ENCODE measurements at places on chromosomes 13 and 19.

- DNase-seq: no peak
Observed at GRCh38 chr19:13938301-13939064, at the start of gene PODNL1. TSS of gene PODNL1 (minus strand) at chr19:13938417. CDS start at chr19:13938181, 236 bp downstream.

GRCh38 chr19:2139385-2140137, 11.8 kb downstream of the AP3D1 start:
- DNase-seq: no peak

DNA sequence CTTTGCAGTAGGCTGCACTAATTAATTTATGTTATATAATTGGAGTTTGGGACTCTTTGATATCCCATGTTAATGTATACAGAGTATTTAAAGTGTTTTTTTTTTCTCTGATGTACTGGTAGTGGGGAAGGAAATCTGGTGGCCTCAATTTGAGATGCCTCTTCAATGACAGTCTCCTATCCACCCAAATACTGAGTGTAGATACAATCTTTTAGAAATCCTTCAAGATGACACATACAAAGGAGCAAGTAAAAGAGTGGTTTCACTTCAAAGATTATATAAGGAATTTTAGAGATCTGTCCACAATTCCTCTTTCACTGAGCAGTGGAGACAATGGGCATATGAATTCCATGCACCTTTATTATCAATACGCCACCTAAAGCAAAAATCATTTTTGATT, 15.1 kb downstream of the NALCN start:
- no peak for DNase-seq

DNA sequence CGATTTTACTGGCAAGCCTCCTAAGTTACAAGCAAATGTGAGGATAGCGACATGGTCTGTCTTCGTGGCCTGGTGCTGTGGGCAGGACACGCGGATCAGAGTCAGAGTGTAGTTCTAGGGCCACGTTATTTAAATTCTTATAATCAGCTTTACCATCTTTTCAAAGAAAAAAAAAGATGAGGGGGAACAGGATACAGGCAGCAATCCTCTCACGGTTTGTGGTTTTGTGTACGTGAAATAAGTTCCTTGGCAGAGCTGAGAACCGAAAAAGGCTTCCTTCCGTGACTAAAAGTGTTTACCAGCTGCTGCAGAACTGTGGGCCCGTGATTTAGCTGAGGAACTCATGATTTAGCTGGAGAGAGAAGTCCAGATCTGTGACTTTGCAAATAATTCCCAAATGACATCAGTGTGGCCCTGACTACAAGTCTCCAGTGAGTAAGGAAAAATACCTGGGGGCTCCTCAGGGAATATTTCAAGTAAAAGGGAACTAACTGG, 27.2 kb downstream of the RCBTB2 start:
- DNase-seq: peak; percentile 21

- DNase-seq: no peak
Observed at GRCh38 chr13:76696370-76696769, 189.8 kb downstream of the KCTD12 start.

DNA sequence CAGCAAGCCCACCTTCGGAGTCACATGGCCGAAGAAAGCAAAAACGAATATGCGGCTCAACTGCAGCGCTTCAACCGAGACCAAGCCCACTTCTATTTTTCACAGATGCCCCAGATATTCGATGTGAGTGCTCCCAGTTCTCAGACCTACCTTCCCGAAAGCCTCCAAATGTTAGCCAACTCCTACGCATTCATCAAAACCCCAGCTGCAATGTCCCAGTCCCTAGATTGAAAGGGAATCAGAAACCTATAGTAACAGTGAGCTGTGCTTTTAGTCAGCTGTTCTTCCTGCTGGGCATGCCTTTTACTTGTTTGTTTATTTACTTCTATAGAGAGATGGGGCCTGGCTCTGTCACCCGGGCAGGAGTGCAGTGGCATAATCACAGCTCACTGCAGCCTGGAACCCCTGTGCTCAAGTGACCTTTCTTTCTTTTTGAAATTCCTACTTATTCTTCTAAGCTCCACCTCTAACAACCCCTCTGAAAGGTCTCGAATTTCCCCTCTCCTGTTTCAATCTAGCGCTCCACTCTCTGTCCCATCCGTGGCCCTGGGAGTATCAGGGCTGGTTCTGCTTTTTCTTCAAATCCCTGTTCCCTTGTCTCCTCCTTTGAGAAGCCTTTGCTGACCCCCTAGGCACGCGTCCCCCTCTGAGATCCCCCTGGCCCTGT, 4.4 kb downstream of the TRIP10 start:
- no peak for DNase-seq

DNA sequence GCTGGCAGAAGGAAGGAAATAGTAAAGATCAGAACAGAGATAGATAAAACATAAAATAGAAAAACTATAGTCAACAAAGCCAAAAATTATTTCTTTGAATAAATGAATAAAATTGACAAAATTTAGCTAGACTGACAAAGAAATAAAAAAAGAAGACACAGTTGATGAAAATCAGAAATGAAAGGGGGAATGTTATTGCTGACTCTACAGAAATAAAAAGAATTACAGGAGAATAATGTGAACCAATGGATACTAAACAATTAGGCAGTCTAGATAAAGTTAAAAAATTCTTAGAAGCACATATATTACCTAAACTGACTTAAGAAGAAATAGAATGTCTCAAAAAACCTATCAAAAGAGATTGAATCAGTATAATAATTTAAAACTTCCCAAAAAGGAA, 933.8 kb downstream of the PCDH9 start:
- no peak for DNase-seq
